A549 (cell line): ENCODE measurements at places on chromosomes 12 and 14. TPM values are rescaled to one million over a fixed set of nuclear protein-coding genes. Genes with fewer than 3 reads are reported as not detected.

The CCDC38 gene
- polyA plus RNA-seq: 0.18 to 0.28 TPM (median 0.24 TPM) in 3 replicates

The EFS gene
- not detected in 3 replicates for polyA plus RNA-seq

The AMIGO2 gene
- polyA plus RNA-seq: 196 to 288 TPM (median 273 TPM) in 3 replicates

The MIS18BP1 gene
- 24.2 to 28.5 TPM (median 26.1 TPM) in 3 replicates for polyA plus RNA-seq

The CCNT1 gene
- polyA plus RNA-seq: 12.9 to 13.0 TPM (median 13.0 TPM) in 3 replicates

The ASPG gene
- 0.13 TPM in 1 of 3 replicates, not detected in the others for polyA plus RNA-seq

The TPH2 gene
- not detected in 3 replicates for polyA plus RNA-seq

The GRIN2B gene
- 2.4 to 4.0 TPM (median 2.9 TPM) in 3 replicates for polyA plus RNA-seq

The LMNTD1 gene
- polyA plus RNA-seq: not detected in 3 replicates

The DYNC1H1 gene
- 154 to 197 TPM (median 177 TPM) in 3 replicates for polyA plus RNA-seq

The PDZRN4 gene
- polyA plus RNA-seq: 0.03 TPM in 1 of 3 replicates, not detected in the others

The G2E3 gene
- 18.0 to 22.1 TPM (median 18.2 TPM) in 3 replicates for polyA plus RNA-seq

The SYNDIG1L gene
- polyA plus RNA-seq: not detected in 3 replicates

The STAB2 gene
- polyA plus RNA-seq: not detected in 3 replicates

The PIWIL1 gene
- not detected in 3 replicates for polyA plus RNA-seq

The NINJ2 gene
- polyA plus RNA-seq: 0.67 to 0.76 TPM (median 0.70 TPM) in 3 replicates

The GALNT6 gene
- 2.9 to 4.1 TPM (median 3.6 TPM) in 3 replicates for polyA plus RNA-seq

The BHLHE41 gene
- 0.52 to 1.1 TPM (median 0.81 TPM) in 3 replicates for polyA plus RNA-seq

The SCN8A gene
- 1.8 to 2.2 TPM (median 2.1 TPM) in 3 replicates for polyA plus RNA-seq

The NFATC4 gene
- polyA plus RNA-seq: 0.04 to 0.25 TPM (median 0.10 TPM) in 3 replicates

The C12orf50 gene
- polyA plus RNA-seq: not detected in 3 replicates

The SLC5A8 gene
- not detected in 3 replicates for polyA plus RNA-seq

The SLC35F4 gene
- polyA plus RNA-seq: not detected in 3 replicates

The GALNT16 gene
- polyA plus RNA-seq: 2.6 to 3.9 TPM (median 3.4 TPM) in 3 replicates

The KRT81 gene
- 3,419 to 3,643 TPM (median 3,445 TPM) in 3 replicates for polyA plus RNA-seq

The DICER1 gene
- polyA plus RNA-seq: 14.1 to 15.6 TPM (median 14.1 TPM) in 3 replicates

The MRPL42 gene
- 73.6 to 84.8 TPM (median 74.9 TPM) in 3 replicates for polyA plus RNA-seq

The SPIC gene
- not detected in 3 replicates for polyA plus RNA-seq

The RPS29 gene
- 3,539 to 3,858 TPM (median 3,692 TPM) in 3 replicates for polyA plus RNA-seq

The GLI1 gene
- polyA plus RNA-seq: 13.0 to 13.5 TPM (median 13.1 TPM) in 3 replicates

The KRT85 gene
- 2.9 to 4.8 TPM (median 3.7 TPM) in 3 replicates for polyA plus RNA-seq

The SIX1 gene
- 5.4 to 7.2 TPM (median 6.4 TPM) in 3 replicates for polyA plus RNA-seq

The DPF3 gene
- polyA plus RNA-seq: 0.09 to 0.24 TPM (median 0.10 TPM) in 3 replicates

The GSC gene
- 0.17 to 0.26 TPM (median 0.20 TPM) in 3 replicates for polyA plus RNA-seq

The HCAR2 gene
- 0.07 TPM in 1 of 3 replicates, not detected in the others for polyA plus RNA-seq

The ATF1 gene
- polyA plus RNA-seq: 30.9 to 35.9 TPM (median 34.2 TPM) in 3 replicates

The FGF6 gene
- polyA plus RNA-seq: not detected in 3 replicates

The FZD10 gene
- polyA plus RNA-seq: not detected in 3 replicates

The ARHGEF25 gene
- 8.0 to 13.8 TPM (median 11.9 TPM) in 3 replicates for polyA plus RNA-seq

The AQP6 gene
- 0.04 to 0.21 TPM in 2 of 3 replicates, not detected in the other for polyA plus RNA-seq

The MAP1LC3B2 gene
- 1.4 to 2.9 TPM (median 2.1 TPM) in 3 replicates for polyA plus RNA-seq

The CDCA4 gene
- polyA plus RNA-seq: 25.9 to 28.0 TPM (median 26.9 TPM) in 3 replicates

The ORAI1 gene
- polyA plus RNA-seq: 17.8 to 20.2 TPM (median 18.7 TPM) in 3 replicates
